Activated B cell treated with CpG ODN at 0.5 μM for 24 hours (primary cell): ENCODE measurements at places on chromosomes 11 and 22. TPM values are rescaled to one million over a fixed set of nuclear protein-coding genes. Genes with fewer than 3 reads are reported as not detected.
A peak's percentile ranks its signal among the peaks of the same experiment; 100 is the strongest.

The PRG2 gene
- total RNA-seq, result 0.76 and 1.1 TPM in 2 replicates

The CATSPERZ gene
- total RNA-seq, result not detected in 2 replicates

The MRPL48 gene
- total RNA-seq, result 38.3 and 40.6 TPM in 2 replicates

The CNTF gene
- 3.2 and 3.9 TPM in 2 replicates for total RNA-seq

The C1QTNF5 gene
- total RNA-seq, result not detected in 2 replicates

The IGLL1 gene
- not detected in 2 replicates for total RNA-seq

GRCh38 chr11:65615950-65616574 lies 486 bp downstream of the PCNX3 start:
- peaks cover 52% of the 10 kb centered on the region for H3K4me1 ChIP-seq
- no peak for DNase-seq
- peak overlapping the region; percentile 97 for H3K4me3 ChIP-seq
- H3K36me3 ChIP-seq, result peaks cover 57% of the 10 kb centered on the region
- peak overlapping the region; percentile 96 for H3K27ac ChIP-seq

GRCh38 chr22:36997746-36998145 lies 21.5 kb downstream of the TST start:
- peaks cover 10% of the 10 kb centered on the region for H3K27me3 ChIP-seq
- no peaks in the 10 kb centered on the region for H3K4me1 ChIP-seq
- no peak overlapping the region for H3K27ac ChIP-seq

- no peak for DNase-seq
- H3K4me3 ChIP-seq, result no peak overlapping the region
- no peak overlapping the region for H3K27ac ChIP-seq
- no peaks in the 10 kb centered on the region for H3K27me3 ChIP-seq
Measured at GRCh38 chr11:43921561-43922294, 20.7 kb upstream of the C11orf96 start.

DNA sequence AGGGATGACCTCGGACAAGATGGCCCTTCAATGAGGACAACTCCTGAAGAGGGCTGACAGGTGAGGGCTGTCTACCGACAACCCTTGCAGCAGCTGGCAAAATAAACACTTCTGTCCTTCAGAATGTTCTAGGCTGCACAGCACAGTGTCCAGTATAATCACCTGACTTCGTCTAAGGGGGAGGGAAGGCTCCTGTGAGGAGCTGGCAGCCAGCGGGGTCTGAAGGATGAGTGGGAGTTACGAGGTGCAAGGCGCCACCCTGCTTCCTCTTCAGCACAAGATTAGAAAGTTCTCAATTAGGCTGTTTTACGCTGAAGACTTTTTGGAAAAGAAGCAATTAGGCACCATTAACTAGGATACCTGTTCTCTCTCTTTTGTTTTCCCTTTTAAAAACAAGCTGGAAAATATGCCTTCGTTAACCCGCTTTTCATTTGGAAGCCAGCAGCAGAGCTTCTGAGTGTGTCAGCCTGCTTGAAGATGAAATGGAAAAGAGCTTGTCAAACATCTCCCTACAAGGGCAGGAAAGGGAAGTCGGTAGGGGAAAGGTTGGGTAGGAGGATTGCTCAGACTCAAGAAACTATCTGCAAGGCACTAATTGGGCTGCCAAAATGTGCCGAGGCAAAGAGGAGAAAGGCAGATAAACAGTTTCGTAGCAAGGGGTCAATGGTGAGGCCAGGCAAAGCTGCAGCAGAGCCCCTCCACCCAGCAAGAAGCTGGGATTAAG lies 592.2 kb upstream of the CADM1 start:
- DNase-seq, result no peak
- no peaks in the 10 kb centered on the region for H3K36me3 ChIP-seq
- no peak overlapping the region for H3K4me3 ChIP-seq

DNA sequence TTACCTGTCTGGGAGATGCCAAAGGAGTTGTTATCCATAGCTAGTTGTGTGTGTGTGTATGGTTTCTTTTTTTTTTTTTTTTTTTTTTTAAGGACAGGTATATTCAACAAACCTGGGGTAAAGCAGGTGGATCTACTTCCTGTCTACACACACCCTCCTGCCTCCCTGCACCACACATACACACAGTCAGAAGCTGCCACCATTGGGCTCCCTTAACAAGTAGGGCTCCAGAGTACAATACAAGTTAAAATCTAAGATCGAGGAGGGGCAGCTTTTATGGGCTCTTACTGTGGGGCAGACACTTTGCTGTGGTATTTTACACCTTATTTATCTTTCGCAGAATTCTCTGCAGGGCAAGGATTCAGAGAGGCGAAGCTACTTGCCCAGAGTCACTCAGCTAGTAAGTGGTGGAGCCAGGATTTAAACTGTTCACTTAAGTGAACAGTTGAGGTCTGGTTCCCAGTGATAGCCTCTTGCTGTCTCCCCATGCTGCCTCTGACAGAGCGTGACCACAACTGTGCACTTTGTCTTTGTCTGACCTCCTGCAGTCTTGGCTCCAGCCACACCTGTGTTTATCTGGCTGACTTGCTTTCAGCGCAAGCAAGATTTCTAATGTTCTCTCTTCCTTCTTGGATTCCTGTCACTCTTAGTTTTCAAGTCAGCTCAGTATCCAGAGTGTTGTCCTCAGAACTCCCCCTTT lies 135.0 kb downstream of the CSNK2A3 start:
- H3K4me1 ChIP-seq, result no peaks in the 10 kb centered on the region
- no peak overlapping the region for H3K27ac ChIP-seq
- peaks cover 9% of the 10 kb centered on the region for H3K27me3 ChIP-seq
- H3K36me3 ChIP-seq, result no peaks in the 10 kb centered on the region
- no peak for DNase-seq

DNA sequence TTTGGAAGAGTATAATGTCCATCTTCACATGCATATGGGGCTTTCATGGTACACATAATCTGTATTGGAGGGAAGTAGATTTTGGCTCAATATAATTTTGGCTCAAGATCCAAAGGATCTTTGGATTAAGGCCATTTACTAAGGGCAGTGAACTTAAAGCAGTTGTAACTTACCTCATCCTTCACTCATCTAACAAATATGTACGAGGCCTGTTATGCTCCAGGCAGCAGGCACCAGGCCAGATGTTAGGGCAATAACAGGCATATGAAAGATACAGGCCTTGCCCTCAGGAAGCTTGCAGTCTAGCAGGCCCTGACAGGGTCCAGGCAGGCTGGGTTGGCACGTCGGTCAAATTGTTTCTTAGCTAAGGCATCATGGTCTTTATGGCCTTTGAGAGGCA lies 44.6 kb downstream of the LIF start:
- H3K36me3 ChIP-seq, result no peaks in the 10 kb centered on the region
- no peak overlapping the region for H3K4me3 ChIP-seq
- H3K27me3 ChIP-seq, result no peaks in the 10 kb centered on the region
- H3K4me1 ChIP-seq, result peaks cover 7% of the 10 kb centered on the region
- H3K27ac ChIP-seq, result no peak overlapping the region

DNA sequence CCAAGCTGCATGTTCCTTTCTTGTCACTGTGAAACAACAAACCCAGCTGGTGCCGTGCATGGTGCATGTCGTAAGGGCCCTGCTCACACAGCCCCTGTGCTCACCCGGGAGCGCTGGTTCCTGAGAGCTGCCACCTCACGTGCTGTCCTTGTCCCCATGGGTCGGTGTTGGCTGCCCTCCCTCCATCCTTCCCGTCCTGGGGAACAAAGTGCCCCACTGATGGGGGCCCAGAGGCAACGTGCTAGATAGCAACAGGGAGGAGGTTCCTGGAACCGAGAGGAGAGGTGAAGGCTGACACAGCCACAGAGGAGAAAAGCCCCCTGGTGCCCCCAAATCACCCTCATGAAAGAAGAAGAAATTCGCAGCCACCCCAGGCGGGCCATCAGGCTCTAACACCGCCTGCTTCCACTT lies 56.6 kb upstream of the SLC22A12 start:
- peaks cover 4% of the 10 kb centered on the region for H3K4me1 ChIP-seq
- H3K4me3 ChIP-seq, result no peak overlapping the region
- no peaks in the 10 kb centered on the region for H3K36me3 ChIP-seq
- peaks cover 57% of the 10 kb centered on the region for H3K27me3 ChIP-seq
- DNase-seq, result no peak
- H3K27ac ChIP-seq, result no peak overlapping the region

GRCh38 chr11:57568330-57568766 lies 876 bp upstream of the UBE2L6 start:
- no peak for DNase-seq
- H3K4me1 ChIP-seq, result peaks cover 39% of the 10 kb centered on the region
- no peaks in the 10 kb centered on the region for H3K27me3 ChIP-seq
- peak overlapping the region; percentile 97 for H3K27ac ChIP-seq
- peaks cover 19% of the 10 kb centered on the region for H3K36me3 ChIP-seq
- peak overlapping the region; percentile 99 for H3K4me3 ChIP-seq

DNA sequence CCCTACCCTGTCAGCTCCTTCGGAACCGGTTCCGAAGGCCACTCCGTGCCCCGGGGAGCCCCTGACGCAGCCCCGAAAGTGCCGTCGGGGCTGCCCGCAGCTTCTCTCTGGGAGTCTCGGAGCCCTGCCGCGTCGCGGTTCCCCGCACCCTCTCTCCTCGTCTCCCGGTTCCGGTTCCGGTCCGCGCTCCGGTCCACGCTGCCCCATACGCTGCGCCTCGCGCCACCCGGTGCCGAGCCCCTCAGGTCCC lies 618 bp downstream of the MTA2 start:
- H3K4me3 ChIP-seq, result peak overlapping the region; percentile 92
- peaks cover 45% of the 10 kb centered on the region for H3K4me1 ChIP-seq
- H3K27ac ChIP-seq, result peak overlapping the region; percentile 97
- no peak for DNase-seq

- peaks cover 9% of the 10 kb centered on the region for H3K4me1 ChIP-seq
- H3K27ac ChIP-seq, result no peak overlapping the region
- H3K4me3 ChIP-seq, result no peak overlapping the region
- H3K36me3 ChIP-seq, result peaks cover 11% of the 10 kb centered on the region
- DNase-seq, result no peak
Measured at GRCh38 chr11:96114178-96115064, 190.5 kb upstream of the MTMR2 start.

DNA sequence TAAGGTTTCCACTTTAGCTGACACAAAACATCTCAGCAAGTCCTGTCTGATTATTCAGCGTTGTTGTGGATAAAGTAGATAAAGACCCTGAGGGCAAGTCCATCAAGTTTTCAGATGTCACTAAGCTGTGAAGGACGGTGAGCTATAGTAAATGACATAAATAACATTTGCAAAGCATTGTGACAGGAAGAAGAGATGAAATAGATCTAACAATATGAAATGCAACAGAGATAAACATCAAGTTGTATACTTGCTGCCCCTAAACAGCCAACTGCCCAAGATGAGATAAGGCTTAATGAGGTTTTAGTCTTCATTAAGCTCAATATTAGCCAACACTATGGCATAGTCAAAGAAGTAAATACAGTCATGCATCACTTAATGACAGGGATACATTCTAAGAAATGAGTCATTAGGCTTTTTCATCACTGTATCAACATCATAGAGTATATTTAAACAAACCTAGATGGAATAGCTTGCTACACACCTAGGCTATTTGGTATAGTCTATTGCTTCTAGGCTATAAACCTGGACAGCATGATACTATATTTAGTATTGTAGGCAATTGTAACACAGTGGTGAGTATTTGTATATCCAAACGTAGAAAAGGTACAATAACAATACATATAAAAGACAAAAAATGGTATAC lies 625.1 kb upstream of the ANO5 start:
- no peak for DNase-seq
- H3K4me3 ChIP-seq, result no peak overlapping the region
- H3K4me1 ChIP-seq, result peaks cover 13% of the 10 kb centered on the region
- no peaks in the 10 kb centered on the region for H3K27me3 ChIP-seq

DNA sequence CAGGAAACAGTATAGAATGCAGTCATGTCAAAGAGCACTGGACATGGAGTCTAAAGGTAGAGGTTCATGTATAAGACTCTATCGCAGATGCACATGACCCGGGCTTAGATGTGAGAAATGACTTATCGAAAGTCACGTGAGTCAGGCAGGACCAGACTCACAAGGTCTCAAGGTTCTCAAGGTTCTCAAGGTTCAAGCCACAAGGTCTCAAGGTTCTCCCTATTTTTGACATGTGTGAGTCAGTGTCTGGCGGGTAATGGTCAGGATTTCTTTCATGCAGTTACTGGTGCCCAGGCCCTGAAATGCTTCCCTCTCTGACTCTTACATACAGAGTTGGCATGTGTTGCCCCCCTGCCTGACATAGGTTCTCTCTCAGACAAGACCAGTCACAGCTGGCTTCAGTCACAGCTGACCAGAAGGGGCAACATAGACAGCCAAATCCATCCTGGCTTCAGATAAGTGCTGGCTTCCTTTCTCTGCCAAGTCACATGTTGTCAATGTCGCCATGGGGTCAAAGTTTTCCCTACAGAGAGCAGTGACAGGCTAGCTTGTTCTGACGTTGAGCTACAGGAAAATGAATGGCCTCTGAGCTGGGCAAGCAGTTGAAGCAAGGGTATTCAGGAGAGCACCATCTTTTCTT lies 10.1 kb downstream of the CSRP3 start:
- H3K27me3 ChIP-seq, result no peaks in the 10 kb centered on the region
- no peak for DNase-seq
- no peaks in the 10 kb centered on the region for H3K4me1 ChIP-seq
- no peak overlapping the region for H3K4me3 ChIP-seq
- H3K27ac ChIP-seq, result no peak overlapping the region

DNA sequence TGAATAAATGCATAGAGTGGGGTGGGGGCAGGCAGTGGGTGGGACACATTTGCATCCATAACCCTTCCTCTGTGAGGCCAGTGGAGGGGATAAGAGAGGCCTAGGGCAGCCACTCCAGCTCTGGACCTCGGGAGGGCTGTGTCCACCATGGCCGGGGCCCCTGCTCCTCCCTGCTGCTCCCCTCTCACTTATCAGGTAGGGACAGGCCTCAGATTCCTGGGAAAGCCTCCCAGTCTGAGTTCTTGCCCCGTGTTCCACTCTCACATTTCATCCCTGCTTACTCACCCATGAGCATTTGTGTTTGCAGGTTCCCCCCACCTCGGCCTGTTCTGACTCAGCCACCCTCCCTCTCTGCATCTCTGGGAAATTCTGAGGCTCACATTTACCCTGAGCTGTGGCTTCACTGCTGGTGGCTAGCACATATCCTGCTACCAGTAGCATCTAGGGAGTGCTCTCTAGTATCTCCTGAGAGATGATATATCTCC lies 128.7 kb upstream of the TOP3B start:
- no peak for DNase-seq
- H3K4me1 ChIP-seq, result peaks cover 47% of the 10 kb centered on the region
- H3K4me3 ChIP-seq, result peak overlapping the region; percentile 67
- peaks cover 2% of the 10 kb centered on the region for H3K36me3 ChIP-seq
- no peaks in the 10 kb centered on the region for H3K27me3 ChIP-seq

GRCh38 chr11:95134491-95134890 lies 44.8 kb downstream of the ENDOD1 start:
- no peak overlapping the region for H3K27ac ChIP-seq
- no peak for DNase-seq
- peaks cover 5% of the 10 kb centered on the region for H3K4me1 ChIP-seq

DNA sequence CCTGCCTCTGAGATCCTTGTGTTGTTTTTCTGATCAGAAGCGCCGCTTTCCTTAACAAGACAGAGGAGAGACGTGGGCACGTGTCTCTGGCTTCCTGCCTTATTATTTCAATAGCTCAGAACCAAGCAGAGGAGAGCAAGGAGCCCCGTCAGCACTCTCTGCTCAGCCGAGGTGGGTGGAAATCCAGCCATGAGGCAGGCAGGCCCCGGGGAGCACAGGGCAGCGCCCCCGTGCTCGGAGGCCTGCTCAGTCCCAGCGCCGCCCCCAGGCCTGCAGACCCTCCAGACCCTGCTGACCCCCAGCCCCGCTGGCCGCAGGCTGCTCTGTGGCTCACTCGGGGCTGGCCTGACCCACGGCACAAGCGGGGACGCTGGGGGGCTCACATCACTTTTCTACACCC lies 162.8 kb downstream of the BRD1 start:
- no peaks in the 10 kb centered on the region for H3K36me3 ChIP-seq
- H3K27me3 ChIP-seq, result no peaks in the 10 kb centered on the region
- H3K27ac ChIP-seq, result no peak overlapping the region
- DNase-seq, result no peak
- peaks cover 36% of the 10 kb centered on the region for H3K4me1 ChIP-seq
- no peak overlapping the region for H3K4me3 ChIP-seq
